ENCODE measurements at places on chromosomes 7 and 10.

- no peak for DNase-seq
Observed at GRCh38 chr10:110274647-110275046, 30.1 kb downstream of the SMNDC1 start.

DNA sequence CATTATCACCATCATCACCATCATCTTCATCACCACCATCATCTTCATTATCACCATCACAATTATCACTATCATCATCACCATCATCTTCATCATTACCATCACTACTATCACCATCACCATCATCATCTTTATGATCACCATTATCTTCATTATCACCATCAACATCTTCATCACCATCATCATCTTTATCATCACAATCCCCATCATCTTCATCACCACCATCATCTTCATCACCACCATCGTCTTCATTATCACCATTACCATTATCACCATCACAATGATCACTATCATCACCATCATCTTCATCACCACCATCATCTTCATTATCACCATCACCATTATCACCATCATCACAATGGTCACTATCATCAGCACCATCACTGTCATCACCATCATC, 621.1 kb downstream of the PTPRN2 start:
- DNase-seq, result no peak

GRCh38 chr7:14793151-14793550, 109.4 kb downstream of the DGKB start:
- DNase-seq, result no peak

DNA sequence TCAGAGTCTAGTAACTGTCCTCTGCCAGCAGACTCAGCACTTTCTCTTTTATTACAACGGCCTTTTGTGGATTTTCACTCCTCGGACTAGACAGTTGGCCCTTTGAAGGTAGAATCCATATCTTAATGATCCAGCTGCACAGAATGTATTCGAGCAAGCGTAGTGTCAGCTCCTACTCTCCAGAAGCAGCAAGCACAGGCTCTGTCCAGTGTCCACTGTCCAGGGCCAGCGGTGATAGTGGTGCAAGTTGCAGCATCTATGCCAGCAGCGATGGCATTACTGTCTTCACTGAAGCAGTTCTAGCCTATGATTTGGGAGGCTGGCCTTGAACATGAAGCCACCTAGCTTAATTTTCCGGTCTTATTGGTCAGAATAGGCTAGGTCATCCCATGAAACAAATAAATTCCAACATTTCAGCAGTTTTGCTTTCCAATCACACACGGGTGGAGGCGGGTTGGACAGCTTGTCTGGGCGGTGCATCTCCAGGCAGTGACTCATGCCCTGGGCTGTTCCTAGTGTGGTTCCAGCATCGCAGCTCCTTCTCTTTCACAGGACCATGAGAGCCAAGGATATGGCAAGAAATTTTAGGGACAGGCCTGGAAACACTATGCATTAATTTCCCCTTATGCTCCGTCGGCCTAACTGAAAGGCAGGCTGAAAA, 108.6 kb upstream of the KCNMA1 start:
- DNase-seq, result no peak

- DNase-seq, result no peak
Observed at GRCh38 chr10:113322843-113323242, 230.0 kb upstream of the HABP2 start.

DNA sequence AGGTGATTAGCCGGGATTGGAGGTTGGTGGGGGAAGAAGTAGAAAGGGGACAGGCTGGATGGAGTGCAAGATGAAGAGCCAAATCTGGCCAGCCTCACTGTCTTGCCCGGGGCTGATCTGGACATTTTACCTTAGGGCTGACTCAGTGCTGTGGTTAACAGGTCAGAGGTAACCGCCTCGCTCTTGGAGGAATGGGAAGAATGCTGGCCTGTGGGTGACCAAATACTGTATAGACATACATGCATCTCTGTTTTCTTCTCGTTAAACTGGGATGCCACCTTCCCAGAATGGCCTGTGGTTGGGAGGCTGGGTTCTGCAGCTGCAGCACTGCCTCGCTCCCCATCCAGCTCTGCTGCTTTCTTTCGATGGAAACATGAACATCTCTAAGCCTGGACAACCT, 120.0 kb downstream of the SEC23IP start:
- no peak for DNase-seq

DNA sequence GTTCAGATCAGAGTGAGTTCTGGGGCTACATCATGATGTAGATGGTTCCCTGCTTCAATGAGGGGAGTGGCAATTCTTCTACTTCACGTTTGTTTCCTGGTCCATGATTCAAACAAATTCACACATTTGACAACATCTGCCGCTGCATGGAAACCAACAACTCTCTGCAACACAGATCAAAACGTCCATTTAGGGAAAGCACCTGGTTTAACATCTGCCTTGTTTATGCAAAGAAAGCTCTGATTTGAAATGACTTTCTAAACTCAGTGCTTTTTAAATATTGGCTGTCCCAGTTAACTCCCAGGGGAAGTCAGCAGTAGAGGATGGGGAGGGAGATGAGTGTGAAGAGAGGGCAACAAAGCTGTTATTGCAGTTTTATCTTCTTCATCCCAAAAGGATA, 93.8 kb downstream of the GAD2 start:
- DNase-seq, result no peak

DNA sequence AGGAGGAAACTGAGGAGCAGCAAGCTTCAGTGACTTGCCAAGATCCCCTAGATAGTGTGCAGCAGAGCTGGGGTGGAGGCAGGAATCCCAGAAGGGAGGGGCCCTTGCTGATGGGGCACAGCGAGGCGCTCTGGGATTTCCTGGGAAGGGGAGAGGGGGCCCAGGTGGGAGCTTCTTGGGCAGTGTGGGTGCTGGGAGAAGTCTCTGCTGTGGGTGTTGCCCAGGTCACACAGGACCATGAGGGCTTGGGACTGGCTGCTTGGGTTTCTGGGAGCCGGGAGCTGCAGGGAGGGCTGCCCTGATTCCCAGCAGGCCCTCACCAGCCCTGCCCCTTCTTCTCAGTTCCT, 55.2 kb downstream of the TSPAN15 start:
- DNase-seq, result no peak

DNA sequence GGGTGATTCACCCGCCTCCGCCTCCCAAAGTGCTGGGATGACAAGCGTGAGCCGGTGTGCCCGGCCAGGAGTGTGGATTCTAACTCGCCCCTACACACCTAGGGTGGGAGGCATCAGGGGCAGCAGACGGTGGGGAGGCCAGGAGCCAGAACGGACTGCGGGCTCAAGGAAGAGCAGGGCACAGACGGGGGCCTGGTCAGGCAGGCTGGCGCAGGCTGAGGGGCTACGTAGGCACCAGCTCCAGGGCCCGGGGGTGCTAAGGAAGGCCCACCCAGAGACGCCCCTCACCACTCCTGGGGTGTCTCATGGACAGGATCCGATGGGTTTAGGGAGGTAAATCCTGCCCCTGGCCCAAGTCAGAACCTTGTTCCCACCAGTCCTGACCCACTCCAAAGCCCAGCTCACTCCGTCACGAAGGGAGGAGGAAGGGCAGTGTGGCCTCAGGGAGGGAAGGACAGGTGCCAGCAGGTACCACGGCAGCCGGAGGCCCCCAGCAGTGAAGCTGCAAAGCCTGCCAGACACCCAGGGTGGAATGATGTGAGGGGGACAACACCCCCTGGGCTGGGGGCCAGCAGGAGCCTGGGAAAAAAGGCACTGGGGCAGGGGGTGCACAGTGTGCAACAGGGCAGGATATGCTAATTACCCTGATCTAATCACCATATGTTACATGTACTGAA, 251.4 kb downstream of the MAD1L1 start:
- no peak for DNase-seq

DNA sequence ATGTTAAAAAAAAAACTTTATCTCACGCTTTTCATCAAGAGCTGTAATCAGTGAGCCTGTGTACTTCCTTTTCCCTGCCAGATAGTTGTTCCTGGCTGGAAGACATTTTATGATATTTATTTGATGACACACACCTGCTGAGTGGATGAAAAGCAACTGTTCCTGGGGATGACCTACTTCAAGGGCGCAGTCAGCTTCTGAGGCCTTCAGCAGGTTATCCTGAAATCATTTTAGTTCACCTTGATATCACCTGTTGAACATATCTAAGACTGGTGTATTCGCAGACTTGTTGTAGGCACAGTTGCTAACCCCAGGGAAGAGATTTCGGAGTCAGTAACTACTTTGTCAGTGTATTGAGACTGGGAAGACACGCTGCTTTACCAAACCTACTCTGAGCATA, 234.5 kb upstream of the TCF7L2 start:
- DNase-seq, result no peak

GRCh38 chr7:31458203-31458602, 55.7 kb upstream of the ITPRID1 start:
- no peak for DNase-seq

- DNase-seq, result no peak
Observed at GRCh38 chr10:15137036-15137359, 31.5 kb downstream of the NMT2 start.

- DNase-seq, result no peak
Observed at GRCh38 chr7:19489162-19489820, 219.5 kb downstream of the POLR1F start.

DNA sequence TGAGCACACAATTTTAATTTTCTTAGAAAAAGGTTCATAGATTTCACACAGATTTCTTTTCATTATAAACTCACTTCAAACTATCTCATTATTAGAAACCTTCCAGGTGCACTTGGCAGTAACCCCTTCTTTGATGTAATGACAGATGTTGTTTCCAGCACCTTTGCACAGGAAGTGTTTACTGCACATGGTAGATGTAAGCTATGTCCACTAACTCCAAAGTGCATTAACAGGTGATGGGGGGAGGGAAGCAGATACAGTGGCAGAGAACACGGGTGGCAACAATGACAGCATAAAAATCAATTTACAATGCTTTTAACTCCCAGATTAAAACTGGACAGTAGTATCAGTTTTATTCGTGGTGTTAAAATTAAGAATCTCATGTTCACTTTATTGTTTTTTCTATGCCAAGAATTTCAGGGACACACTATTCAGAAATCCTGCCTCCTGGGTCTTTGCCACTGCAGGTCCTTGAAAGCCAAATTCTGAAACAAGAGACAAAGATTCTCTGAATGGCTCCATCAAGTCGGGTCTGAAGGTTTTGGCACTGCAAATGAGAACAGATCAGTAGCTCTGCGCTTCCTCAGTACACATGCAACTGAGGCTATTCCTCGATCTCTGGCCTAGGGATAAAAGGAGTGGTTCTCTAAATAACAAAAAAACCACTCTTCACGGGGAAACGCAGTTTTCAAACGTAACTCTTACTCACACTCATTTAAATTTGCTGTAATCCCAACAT, 187.7 kb downstream of the JAZF1 start:
- no peak for DNase-seq

- DNase-seq, result no peak
Observed at GRCh38 chr7:21850531-21851285, 95.0 kb downstream of the CDCA7L start.

GRCh38 chr7:90210981-90211380, 559 bp upstream of the STEAP2 start:
- DNase-seq, result no peak

DNA sequence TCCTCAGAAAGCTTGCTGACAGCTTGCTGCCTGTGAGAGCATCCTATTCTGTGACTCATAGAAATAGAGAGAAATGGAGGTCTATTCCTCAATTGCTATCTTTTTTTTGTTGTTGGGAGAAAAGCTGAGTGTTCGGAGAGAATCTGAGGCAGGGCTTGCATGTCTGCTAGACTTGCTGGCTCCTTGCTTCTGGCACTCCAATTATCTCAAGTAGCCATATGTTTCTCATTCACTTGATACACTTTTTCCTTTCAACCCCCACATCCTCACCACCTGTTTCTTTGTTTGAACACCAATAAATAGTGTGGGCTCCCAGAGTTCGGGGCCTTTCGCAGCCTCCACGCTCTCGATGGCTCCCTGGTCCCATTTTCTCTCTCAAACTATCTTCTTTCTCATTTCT, 172.2 kb downstream of the SH2D4B start:
- no peak for DNase-seq

DNA sequence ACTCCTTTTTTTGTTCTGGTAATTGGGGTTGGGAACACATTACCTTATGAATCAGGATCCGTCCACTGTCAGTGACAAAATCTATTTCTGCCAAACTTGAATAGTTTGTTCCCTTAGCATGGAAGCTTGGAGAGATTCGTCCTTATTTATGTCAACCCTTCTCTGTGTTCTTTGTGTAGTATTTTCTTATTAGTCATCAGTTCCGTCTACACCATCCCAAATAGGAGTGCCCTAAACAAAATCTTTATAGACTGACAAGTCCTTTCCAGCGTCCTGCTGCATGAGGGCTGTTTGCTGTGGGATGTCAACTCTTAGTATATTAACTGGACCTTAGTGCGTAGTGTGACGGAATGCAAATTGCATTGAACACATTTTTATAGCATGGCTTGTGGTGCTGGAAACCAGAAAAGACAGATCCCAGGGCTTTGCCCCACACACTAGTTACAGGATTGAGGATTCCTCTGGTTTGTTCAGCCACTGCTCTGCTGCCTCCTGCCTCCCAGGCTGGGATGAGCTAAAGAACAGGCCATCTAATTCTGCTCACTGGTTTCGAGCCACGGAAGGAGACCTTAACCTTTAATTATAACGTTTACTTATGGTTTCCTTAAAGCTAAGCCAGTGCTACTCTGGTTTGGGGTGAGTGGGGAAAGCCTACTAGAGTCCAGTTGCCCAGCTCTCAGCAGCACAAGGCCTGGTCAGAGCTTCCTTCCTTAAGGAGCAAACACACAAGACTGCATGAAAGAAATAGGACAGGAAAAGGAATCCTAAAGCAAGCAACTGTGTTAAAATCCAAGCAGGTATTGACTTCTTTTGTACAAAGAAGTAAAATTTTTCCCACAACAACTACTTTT, 194.4 kb downstream of the CCSER2 start:
- no peak for DNase-seq

GRCh38 chr10:16828114-16828568, 10.9 kb upstream of the RSU1 start:
- peak; percentile 82 for DNase-seq

DNA sequence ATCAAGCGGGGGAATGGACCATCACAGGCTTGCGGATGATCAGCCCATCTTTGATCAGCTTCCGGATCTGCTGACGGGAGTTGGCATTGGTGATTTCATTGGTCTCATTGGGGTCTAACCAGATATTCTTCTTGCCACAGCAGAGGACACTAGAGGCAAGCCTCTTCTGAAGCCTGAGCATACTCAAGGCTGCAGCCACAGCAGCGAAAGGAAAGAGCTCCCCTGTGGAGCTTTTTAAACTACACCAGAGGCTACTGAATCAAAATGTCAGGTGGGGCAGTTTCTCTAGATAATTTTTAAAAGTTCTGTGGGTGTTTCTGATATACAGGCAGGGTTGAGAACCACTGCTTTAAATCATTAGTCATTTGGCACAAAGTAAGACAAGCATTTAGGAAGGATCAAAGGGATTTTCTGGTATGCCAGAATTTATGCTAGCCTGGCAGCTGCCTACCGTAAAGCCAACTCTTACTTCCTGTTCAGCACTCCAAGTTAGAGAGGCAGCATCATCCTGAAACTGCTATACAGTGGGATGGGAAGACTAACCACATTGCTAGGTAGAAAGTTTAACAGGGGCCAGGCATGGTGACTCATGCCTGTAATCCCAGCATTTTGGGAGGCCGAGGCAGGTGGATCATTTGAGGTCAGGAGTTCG, 7.0 kb downstream of the NAPEPLD start:
- DNase-seq, result no peak
